ENCODE measurements at places on chromosomes 7 and 10.

GRCh38 chr10:46787321-46787615 is 124.0 kb upstream of the PTPN20 start:
- DNase-seq = no peak

DNA sequence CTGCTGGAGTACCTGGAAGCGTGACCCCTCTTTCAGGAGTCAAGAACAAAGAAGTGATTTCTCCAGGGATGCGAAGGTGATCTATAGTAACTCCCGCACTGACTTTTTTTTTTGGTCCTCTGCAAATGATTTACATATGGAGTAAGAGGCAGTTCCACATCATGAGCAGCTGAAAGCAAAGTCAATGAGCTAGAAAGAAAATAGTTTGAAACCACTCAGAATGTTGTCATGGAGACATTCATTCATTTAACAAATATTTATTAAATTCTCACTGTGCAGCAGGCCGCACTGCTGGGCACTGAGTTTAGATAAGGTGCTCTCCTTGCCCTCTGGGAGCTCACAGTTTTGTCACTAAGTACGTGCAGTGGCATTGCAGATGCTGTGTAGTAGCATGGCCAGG is 206.7 kb downstream of the CAMK1D start:
- no peak for DNase-seq

GRCh38 chr10:123011987-123012386 is 3.2 kb downstream of the ACADSB start:
- no peak for DNase-seq

DNA sequence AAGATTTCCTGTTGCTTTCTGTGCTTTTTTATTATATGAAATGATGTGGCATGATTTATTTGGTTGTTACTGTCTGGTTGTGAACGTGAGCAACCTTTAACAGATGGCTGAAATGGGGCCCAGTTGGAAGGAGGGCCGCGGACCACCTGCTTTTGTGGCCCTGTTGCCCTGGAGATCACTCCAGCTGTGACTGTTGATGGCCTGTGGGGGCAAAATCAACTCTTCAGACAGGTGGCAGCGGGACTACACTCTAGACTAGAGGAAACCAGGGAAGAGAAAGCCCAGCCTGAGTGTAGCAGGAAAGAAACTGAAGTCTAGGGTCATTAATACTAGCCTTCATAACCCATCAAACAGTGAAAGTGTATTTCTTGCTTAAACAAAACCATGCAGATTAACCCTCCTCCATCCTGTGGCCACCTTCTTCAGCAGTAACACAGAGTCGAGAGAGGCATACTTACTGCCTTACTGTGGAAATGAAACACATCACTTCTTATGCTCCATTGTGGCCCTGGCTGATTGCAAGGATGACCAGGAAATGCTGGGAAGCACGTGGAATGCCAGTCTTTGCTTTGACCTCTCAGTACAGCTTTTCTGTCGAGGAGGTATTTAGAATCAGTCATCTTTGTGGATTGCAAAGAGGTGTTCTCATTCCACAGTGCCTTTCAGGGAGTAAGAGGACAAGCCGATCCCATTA is 80.5 kb downstream of the CCNY start:
- no peak for DNase-seq

DNA sequence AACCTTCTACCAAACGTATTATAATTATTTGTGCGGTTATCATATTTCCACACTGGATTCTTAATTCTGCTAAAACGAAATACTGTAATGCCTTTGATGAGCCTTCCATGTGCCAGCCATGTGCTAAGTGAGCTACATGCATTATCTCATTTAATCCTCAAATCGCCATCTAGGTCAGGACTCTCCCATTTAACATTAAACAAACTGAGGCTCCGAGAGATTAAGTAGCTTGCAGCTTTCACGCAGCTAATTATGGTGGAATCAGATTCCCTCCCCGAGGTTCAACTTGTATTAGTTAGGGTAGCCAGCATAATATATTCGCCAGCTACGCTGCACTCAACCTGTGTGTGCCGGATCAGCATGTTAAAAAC is 798 bp upstream of the TSPAN33 start:
- no peak for DNase-seq

DNA sequence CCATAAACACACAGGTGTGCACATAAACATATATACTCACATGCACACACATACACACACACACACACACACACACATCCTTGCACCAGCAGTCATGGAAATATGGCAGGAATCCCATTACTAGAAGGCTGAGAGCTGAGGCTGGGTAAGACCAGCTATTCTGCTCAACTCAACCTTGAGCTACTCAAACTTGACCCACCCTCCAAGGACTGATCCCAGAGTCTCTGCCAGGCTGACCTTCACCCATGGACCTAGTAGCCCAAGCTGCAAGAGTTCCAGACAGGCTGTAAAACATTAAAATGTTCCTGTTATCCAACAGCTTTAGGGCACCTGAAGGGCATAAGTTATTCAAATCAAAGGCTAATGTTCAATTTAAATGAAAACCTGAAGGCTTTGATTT is 134.6 kb downstream of the FRMD4A start:
- DNase-seq = no peak

DNA sequence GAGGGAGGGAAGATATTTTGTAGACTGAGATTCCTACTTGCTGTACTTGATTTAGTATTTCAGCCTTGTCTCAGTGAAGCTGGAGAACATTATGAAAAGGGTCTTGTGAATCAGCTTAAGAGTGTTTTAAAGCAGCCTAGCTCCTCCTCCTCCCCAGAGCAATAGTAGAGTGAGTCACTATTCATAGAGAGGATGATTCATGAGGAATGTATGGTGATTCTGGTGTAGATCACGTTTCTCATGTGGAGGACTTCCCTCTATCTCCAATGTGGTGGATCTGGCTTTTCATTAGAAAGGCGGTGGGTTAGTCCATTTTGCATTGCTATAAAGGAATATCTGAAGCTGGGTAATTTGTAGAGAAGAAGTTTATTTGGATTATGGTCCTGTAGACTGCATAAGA is 340.1 kb upstream of the CHRM2 start:
- no peak for DNase-seq

- no peak for DNase-seq
Measured at GRCh38 chr10:121797490-121797889, 130.3 kb downstream of the ATE1 start.

DNA sequence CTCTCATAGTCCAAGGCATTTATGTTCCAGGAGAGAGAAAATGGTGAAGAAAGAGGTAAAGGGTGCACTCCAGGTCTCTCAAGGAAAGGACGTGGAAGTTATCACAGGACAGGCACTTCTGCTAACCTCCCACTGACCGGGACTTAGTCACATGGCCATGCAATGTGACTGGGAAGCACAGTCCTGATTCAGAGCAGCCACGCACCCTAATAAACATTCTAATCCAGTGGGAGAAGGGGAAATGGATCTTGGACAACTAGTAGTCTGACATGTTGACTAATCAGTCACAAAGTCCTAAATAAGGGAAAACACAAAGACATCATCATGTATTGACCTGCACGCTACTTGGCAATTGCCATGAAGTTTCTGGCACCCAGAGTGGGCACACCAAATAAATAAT is 417.5 kb upstream of the ZMIZ1 start:
- DNase-seq = no peak

- no peak for DNase-seq
Measured at GRCh38 chr7:30157204-30157603, 22.4 kb downstream of the MTURN start.

DNA sequence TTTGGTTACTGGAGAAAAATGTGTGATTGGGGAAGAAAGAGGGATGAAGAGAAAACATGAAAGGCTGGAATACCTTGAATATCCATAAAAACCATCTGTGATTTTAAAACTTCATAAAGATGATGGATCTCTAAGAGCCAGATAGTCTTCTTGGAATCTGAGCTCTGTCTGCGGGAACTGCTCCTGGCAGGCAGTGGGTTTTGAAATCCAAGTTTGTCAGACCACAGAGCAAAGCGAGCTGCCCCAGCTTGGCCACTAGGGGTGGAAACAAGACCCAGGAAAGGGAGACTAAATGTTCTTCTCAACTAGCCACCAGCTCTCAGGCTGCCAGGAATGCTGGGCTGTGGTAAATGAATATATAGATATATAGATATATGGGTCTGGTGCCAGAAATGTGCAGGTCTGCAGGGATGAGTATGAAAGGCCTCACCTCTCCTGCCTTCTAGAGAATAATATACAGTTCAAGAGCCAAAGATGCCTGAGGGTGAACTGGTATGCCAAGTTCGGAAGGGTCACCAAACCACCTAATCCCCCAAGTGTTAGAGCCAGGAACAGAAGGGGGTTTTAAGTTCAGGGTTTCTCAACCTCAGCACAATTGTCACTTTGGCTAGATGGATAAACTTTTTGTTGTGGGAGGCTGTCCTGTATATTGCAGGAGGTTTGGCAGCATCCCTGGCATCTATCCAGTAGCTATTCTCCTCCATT is 208.8 kb downstream of the KCNMA1 start:
- no peak for DNase-seq

DNA sequence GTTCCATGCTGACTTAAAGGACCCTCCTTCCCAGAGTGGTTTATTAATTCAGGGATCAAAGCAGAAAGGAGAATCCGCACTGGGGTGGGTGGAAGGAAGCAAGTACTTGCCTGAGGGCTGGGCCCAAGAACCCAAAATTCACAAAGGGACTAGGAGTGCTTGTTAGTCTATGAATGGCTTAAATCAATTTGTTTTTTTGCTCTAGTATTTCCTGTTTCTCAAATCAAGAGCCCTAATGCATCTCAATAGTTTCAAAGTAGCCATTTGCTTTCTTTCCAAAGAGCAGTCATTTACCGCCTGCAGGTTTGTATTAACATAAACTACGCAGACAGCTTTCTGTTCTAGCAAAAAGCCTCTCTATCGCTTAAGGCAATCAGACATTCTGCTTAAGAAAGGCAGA is 44.2 kb upstream of the SLC35G1 start:
- DNase-seq = no peak

- DNase-seq = no peak
Measured at GRCh38 chr10:82378146-82378545, 503.2 kb downstream of the NRG3 start.

- DNase-seq = no peak
Measured at GRCh38 chr7:108581655-108582491, 12.2 kb downstream of the DNAJB9 start.

GRCh38 chr10:78687626-78688025 is 381.1 kb upstream of the ZMIZ1 start:
- no peak for DNase-seq

DNA sequence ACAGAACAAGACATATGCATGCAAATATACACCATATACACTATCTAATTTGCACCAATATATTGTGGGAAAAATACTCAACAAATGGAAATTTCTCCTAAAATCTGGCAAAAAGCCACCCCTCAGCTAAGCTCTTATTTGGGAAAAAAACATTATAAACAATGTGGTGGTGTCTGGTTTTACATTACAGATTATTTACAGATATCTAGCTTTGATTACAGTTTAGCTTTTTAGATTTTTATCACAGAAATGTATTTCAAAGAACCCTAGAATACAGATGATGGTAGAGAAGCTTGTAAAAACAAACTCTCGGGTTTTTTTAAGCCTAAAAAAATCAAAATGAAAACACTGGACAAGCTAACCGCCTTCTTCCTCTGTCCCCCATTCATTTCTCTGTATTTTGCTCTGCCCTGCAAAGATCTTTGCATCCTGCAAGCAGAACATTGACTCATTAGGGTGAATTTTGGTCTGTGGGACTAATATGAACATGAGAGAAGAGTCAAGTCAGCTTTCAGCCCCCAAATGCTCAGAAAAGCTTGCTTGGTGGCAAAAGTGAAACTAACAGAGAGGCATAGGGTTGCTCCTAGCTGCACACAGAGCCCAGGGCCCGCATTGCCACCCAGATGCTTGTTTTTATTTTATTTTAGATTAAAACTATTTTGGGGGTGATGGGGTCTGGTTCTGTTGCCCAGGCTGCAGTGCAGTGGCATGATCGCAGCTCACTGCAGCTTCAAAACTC is 88.8 kb upstream of the LYZL1 start:
- no peak for DNase-seq

- no peak for DNase-seq
Measured at GRCh38 chr7:69108097-69108496, 490.2 kb upstream of the AUTS2 start.

DNA sequence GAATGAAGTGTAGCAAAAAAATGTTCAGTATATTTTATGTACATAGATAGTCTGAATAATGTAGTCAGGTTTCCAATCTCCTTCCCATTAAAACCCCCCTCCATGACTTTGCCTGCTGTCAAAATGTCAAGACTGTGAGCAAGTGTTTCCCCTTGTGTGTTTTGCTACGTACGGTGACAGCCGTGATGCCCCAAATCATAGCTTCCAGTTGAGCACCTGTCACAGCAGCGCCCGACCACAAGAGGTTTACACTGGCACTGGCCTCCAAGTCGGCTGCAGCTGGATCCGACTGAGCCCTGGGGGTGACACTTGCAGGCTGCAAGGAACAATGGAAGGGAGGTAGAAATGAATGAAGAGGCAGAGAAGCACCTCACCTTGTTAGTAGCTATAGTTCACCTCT is 62.3 kb downstream of the LAMB4 start:
- DNase-seq = no peak

DNA sequence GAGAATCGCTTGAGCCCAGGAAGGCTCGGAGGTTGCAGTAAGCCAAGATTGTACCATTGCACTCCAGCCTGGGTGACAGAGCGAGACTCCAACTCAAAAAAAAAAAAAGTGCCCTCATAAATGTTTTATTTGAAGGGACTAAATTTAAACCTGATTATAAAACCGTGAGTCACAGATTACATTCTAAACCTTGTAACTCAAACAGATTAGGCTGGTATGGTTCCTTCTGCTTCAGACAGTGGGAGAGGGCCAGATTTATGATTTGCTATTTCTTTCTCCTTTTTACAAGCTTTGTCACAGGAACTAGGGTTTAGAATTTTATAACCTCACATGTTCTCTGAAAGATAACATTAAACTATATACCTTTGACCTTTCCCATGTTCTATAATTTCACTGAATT is 801.2 kb upstream of the ZWINT start:
- no peak for DNase-seq

DNA sequence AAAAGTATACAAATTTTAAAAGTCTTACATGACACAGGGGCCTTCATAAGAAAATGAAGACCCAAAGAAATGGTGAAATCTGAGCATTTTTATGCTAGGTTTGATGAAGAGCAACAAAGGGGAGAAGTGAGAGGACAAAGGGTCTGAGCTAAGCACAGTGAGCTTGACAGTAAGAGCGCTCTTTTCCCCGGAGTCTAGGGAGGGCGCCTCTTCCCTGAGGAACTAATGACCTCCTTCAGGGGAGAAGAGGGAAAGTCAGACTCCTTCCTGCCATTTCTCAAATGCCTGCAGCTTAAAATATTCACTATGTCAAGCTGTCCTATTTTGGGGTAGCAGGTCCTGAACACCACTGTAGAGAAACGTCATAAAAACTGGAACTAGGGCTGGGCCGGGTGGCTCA is 18.1 kb upstream of the PAXIP1 start:
- DNase-seq = no peak

GRCh38 chr10:1558906-1559305 is 178.4 kb downstream of the ADARB2 start:
- no peak for DNase-seq

GRCh38 chr10:60942788-60943315 is 1.1 kb downstream of the RHOBTB1 start:
- no peak for DNase-seq

DNA sequence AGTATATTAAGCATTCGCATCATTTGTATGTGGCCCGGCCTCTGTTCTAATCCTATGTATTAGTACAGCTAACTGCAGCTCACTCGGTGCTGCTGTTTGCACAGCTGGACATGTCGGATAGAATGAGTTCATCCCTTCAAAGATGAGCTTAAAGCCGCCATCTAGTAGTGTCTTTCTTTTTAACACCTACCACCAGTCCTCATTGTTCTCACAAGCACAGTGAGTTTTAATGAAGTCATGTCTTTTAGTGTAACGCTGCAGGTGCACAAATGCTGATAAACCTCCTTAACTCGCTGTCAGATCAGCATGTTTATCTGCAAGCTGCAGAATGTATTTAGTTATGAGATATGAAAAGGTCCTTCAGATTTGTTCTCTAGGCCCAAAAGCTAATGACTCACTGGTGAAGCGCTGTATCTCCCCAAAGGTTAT is 247.5 kb downstream of the MTERF1 start:
- no peak for DNase-seq
